Foreskin fibroblast (primary cell): ENCODE measurements at places on chromosomes 7 and 10.

DNA sequence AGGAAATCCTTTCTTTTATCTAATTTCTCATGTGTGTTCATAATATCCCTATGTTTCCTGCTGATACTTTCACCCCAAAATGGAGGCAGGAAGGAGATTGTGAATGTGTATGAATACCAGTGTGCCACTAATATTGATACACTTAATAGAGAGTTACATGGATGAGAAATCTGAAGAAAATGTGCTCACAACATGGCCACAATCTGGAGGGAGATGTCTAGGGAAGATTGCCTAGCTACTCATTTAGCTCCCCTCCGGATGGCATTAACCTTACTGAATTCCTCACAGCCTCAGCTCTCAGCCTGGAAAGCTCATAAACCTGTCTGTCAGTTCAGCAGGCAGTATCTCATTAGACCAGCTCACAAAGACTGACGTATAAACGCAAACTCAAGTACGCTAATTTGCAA lies 23.4 kb upstream of the DMTF1 start:
- DNase-seq: no peak

GRCh38 chr10:104579136-104579535 lies 62.0 kb upstream of the SORCS3 start:
- no peak for DNase-seq

GRCh38 chr10:31694929-31695837 lies 233.4 kb downstream of the ARHGAP12 start:
- DNase-seq: peak; percentile 67

- no peak for DNase-seq
These were observed 175.6 kb downstream of the FAM107B start for GRCh38 chr10:14598809-14599764.

- no peak for DNase-seq
These were observed 35.2 kb downstream of the ZRANB1 start for GRCh38 chr10:124977161-124977560.

- DNase-seq: no peak
These were observed 17.3 kb downstream of the CYP2W1 start for GRCh38 chr7:999941-1000935.

DNA sequence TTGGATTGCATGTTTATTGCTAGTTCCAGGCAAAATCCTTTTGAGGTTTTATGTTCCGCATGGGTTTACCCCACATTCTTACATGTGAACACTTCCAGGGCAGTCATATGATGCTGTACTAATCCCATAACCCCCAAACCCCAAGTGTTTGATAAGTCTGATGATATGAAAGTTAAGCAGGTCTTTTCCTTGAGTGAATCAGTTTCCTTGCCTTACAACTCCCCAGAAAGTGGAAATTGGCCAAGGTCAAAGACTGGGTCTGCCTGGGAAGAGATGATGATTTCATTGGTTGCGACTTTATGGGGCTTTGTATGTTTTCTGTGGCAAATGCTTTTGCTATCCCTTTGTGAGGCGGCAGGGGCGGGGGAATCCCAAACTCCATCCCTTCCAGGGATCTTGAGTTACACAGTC lies 24.7 kb downstream of the AFAP1L2 start:
- no peak for DNase-seq

DNA sequence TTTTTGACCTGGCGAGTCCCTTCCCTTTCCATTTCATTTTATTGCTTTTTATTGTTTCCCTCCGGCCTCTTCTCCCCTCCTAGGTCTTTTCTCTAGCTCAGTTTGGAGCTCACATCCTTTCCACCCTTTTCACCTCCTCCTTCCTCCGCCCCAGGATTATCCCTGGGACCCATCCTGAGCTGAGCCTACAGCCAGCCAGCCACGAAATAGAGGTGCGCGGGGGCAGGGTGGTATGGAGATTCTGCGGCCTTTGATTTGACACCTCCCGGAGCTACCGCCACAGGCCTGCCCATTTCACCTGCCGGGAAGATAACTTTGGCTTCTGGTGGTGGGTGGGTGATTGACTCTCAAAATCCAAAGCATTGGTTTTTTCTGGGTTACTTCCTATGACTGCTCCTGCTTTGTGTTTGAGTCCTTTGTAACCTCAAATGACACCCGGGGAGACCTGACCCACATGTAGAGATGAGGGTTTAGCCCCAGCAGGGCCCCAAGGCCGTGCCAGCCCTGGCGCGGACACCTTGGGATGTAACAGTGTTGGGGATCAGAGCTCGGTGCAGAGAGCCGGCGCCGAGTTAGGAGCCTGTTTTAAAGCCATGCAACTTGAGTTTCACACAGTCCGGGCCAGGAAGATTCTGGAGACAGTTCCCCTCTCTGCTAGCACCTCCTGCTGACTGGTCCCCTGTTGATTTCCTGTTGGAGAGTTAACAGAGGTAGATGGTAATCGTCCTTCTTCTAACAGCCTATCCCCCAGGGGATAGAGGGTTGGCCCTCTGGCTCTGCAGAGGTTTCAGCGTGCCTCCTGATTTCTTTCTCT lies 1.5 kb downstream of the DUSP5 start:
- DNase-seq: peak; percentile 72

- no peak for DNase-seq
These were observed 39.9 kb downstream of the CAMK1D start for GRCh38 chr10:12389154-12389734.

DNA sequence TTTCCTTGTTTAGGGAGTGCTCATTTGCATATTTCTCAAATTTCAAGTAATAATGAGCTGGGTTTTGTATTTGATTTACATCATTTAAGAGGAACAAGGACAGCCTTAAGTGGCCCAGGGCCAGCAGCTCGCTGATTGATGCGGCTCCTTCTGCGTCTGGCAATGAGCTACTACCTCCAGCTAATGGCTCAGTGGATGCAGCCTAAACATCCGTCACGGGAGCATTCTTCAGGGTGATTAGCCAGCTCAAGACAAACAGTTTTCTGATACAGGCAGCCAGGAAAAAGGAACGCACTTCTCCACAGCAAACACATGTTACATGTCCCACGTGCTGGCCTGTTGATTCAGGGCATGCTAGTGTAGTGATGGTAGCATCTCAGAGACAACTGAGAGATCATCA lies 169.3 kb upstream of the TCERG1L start:
- DNase-seq: no peak

GRCh38 chr7:121605317-121605680 lies 209.2 kb upstream of the FAM3C start:
- DNase-seq: no peak

- no peak for DNase-seq
These were observed 586 bp upstream of the ANKRD26 start for GRCh38 chr10:27100813-27101347.

GRCh38 chr10:24858288-24859270 lies 93.8 kb downstream of the PRTFDC1 start:
- DNase-seq: peak; percentile 65

DNA sequence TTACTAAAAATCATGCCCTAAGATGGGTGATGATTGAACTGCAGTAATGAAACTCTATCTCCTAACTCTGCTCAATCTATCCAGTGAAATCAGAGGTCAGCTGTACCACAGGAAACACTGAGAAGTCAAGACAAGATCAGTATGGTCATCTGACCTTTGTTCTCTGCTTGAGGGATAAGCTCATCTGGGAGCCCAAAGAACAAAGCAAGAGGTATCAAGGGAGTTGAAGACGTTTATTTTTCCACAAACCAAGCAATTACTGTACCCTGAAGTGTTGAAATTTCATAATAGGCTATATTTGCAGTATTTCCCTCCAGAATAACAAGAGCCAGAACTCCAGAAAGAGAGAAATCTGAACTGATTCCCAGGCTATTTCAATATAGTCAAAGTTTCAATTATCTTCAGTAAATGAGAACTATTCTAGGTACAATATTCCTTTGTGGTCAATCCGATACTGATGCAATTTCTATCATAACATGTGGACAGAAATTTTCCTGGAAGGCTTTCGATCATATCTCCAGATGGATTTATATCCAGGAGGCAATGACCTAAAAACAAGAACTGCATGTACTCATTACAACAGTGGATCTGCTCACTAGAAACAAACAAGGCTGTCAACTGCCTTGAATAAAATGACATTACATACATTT lies 345.3 kb downstream of the TNS3 start:
- DNase-seq: no peak

DNA sequence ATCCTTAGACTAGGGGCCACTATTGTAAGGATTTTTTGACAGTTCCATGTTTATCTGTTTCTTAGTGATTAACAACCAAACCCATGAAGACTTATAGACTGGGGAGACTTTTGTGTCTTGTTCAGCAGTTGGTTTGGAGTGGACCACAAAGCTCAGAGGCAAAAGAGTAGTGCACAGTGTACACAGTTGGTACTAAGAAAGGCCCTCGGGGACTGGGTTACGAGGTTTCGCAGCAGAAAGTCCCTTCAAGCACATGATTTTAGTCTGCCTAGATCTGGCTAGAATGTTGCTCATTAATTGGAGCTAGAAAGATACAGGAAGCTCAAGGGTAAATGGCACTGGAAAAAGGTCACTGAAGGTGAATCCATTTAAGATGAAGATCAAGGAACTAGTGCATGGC lies 35.4 kb downstream of the CDK14 start:
- no peak for DNase-seq

GRCh38 chr7:44622342-44623151 lies 16.1 kb downstream of the OGDH start:
- DNase-seq: no peak

DNA sequence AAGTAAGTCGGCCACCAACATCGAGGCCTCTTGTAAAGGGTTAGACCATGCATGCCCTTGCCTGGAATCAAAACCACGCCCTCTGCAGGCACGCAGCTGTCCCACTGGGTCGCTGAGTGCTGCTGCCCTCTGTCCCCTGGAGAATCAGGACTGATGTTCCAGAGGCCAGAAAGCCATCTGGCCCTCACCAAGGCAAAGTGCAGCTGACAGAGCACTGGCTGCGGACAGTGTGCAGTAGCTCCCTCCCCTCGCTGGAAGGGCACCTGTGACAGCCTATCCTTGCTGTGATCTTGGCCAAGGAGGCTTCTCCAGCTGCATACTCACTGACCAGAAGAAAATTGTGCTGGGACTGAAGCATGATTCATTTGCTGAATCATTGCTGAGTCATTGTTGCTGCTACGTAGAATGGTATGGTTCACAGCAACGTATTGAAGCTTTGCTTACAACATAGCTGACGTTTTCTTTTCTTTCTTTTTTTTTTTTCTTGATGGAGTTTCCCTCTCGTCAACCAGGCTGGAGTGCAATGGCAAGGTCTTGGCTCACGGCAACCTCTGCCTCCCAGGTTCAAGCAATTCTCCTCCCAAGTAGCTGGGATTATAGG lies 30.4 kb downstream of the DDC start:
- peak; percentile 96 for DNase-seq

DNA sequence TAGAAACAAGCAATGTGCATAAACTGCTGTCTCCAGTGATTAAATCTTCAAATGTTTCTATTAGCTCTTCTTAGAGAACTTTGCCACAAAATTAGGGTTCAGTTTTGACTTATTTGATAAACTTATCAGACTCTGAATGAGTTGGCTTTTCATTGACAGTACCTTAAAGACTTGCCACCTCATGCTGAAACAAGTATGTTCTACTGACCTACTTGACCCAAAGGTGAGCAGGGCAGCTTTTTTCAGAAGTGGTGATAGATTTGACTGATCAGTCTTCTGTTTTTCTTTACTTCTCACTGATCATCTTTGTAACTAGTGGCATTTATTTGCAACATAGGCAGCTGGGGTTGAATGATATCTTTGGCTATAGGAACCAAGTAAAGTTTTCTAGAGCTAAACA lies 7.8 kb downstream of the ZNF277 start:
- no peak for DNase-seq

GRCh38 chr7:76066716-76067503 lies 19.0 kb downstream of the MDH2 start:
- peak; percentile 30 for DNase-seq

- DNase-seq: peak; percentile 51
These were observed at the start of gene SNCG for GRCh38 chr10:86958116-86958900. Gene SNCG, plus strand, starts transcription at chr10:86958599. Its CDS starts 99 bp downstream, at chr10:86958698.
